EL (cell line): ENCODE measurements at places on chromosomes 3 and 15.

DNA sequence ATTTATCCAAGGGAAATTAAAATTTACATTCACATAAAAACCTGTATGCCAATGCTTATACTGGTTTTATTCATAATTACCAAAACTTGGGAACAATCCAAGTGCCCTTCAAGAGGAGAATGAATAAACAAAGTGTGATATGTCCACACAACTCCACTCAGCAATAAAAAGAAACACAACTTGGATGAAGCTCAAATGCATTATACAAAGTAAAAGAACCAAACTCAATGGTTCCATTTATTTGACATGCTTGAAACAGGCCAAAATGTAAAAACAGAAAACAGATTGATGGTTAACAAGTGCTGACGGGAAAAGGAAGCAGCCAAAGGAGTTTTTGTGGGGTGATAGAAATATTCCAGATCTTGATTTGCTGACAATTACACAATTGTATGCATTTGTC lies 23.5 kb downstream of the OCA2 start:
- no peak for DNase-seq

- no peak for DNase-seq
Measured at GRCh38 chr3:125010393-125010792, 45.4 kb downstream of the HEG1 start.

DNA sequence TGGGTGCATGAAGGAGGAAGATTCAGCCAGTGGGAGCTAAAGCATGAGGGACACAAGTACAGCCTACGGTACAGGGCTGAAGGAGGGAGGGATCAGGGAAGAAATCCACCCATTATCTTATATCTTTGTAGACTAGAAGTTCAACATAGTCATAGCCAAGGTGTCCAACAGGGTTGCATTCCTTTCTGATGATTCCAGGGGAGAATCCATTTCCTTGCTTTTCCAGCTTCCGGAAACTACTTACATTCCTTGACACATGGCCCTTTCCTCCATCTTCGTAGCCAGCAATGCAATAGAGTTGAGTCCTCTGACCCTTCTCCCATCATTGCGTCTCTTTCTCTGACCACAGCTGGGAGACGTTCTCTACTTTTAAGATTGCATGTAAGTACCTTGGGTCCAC lies 471.0 kb upstream of the SEMA6D start:
- no peak for DNase-seq

DNA sequence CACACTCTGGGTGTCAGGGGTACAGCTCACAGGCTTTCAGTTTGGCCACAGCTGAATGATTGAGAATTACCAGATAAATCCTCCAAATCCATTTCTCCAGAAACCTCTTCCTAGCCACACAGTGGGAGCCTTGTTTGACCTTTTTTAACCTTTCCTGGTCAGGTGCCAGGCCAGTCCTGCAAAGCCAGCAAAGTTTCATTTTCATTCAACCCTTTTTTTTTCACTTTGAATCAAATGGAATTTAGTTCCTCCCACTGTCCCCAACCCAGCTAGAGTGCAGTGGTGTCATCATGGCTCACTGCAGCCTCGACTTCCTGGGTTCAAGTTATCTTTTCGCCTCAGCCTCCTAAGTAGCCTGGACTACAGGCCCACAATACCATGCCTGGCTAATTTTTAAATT lies 67.8 kb downstream of the NSUN3 start:
- DNase-seq, result no peak

GRCh38 chr15:40823572-40824343 lies 4.8 kb downstream of the PPP1R14D start:
- no peak for DNase-seq

- peak; percentile 53 for DNase-seq
Measured at GRCh38 chr15:51375966-51376640, 34.6 kb downstream of the GLDN start.

DNA sequence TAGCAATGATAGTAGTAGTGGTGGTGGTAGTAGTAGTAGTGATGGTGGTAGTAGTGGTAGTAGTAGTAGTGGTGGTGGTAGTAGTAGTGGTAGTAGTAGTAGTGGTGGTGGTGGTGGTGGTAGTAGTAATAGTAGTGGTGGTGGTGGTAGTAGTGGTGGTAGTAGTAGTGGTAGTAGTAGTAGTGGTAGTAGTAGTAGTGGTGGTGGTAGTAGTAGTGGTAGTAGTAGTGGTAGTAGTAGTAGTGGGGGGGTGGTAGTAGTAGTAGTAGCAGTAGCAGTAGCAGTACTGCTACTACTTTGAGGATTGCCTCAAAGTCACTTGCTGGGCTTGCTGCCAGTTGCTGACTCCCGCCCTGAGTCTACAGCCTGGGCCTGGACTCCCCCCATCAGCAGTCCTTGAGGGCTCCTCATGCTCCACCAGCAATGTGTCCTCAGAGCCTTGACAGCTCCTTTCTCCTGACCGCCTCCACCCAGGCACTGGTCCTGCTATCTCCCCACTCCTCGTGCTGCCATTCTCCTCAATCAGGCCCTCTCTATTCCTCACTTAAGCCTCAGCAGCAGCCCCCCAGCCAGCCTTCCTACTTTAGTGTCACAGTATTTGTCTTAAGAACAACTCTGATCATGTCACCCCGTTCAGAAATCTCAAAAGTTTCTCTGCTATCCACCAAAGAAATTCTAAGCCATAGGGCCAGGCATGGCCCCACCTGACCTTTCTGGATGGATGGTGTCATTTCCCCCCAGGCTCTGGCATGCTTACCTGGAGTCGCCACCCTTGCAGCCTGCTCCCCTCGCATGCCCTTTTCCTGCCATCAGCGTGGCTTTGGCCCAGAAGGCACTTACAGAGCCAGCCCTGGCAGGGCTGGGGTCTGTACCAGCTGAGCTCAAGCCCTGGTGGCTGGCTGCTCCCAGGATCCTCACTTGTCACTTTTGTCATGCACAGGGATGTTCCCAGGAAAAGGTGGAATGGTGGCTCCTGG lies 45.6 kb downstream of the DLEC1 start:
- DNase-seq, result peak; percentile 60

DNA sequence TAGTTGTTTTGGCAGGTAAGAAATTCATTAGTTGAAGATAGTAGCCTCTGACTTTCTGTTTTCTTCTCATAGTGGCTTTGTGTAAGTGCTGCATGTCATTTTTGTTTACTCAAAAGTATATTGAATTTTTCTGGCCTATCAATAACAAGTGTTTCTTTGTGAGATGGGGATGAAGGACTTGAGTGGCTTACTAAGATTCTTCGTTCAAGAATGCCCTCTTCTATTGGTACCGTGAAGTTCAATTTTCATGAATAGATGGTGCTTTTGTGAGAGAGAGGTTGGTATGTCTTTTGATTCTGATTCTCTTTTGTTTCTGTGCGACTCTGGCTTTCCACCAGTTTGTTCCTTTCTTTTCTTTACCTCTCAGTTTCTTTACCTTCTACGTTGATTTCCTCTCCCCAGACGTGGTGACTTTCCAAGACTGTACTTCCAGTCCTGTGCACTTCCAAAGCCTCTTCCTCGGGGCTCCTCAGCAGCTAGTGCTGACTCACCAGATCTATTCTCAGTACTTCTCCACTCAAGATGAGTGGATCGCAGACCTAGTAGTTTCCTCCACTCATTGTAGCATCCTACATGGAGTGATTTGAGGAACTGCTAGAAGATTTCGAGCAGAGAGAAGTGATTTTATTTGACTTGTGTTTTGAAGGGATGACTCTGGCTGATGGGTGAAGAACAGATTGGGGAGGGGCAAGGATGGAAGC lies 82.0 kb upstream of the EPHB3 start:
- no peak for DNase-seq

DNA sequence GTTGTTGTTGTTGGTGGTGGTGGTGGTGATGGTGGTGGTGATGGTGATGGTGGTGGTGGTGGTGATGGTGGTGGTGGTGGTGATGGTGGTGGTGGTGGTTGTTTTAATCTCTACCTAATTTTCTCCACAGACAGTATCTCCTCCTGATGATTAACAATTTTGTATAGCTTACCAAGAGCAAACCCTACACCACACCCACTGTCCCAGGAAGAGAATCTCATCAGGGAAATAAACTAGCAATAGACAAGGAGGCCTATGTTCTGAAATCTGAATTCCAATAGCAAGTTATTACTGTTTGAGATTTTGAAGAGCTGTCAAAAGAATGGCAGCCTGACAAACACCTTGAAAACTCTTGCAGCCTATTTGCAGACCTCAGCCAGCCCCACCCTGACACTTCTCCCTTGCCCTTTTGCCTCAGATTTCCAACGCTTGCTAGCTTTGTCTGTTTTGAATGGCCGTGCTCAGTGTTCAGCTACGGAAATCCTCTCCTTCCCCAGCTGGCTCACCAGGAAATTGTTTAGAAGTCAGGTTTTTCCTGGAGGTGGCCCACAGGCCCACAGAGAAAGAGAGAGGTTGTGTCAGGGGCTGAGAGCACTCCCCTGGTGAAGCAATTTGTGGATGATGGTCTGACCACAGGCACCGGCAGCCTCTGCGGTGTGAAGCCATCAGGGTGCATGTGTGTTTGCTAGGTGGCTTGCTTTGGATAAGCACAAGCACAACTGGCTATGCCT lies 101.6 kb downstream of the MAGI1 start:
- DNase-seq, result no peak

DNA sequence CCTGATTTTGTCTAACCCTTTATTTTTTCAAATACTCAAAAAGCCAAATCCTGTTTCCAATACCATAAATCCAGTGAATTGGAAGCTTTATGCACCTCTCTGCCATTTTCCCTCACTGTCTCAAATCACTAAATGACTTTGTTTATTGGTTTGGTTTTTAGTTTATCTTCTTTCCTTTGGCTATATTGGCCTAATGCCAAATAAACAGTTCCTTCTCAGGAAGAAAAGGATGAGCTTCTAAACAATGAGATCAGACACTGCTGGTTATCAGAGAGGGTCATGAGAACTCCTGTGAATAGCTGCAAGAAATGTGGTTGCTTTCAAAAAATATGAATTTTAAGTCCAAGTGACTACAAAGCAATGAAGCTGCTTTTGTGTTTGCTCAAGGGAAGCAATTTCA lies 359.9 kb downstream of the MECOM start:
- no peak for DNase-seq

- peak; percentile 91 for DNase-seq
Measured at GRCh38 chr3:46127503-46127902, 80.6 kb downstream of the CCR1 start.

- DNase-seq, result no peak
Measured at GRCh38 chr15:22988811-22989210, 8.6 kb upstream of the CYFIP1 start.

DNA sequence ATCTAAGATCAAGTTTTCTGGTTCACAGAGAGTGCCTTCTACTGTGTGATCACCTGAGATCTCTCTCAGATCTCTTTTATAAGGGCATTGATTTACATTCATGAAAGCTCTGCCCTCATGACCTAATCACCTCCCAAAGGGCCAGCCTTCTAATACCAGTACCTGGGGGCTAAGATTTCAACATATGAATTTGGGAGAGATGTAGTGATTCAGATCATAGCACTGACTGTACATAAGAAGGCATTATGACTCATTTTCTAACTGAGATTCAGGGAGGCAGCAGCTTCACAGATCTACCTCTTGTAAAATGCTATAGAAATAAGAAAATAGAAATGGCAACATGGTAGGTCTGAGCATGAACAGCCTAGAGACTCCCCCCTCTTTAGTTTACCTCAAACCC lies 39.6 kb downstream of the VGLL3 start:
- peak; percentile 74 for DNase-seq

- DNase-seq, result no peak
Measured at GRCh38 chr3:84140631-84141030, 818.2 kb upstream of the CADM2 start.

DNA sequence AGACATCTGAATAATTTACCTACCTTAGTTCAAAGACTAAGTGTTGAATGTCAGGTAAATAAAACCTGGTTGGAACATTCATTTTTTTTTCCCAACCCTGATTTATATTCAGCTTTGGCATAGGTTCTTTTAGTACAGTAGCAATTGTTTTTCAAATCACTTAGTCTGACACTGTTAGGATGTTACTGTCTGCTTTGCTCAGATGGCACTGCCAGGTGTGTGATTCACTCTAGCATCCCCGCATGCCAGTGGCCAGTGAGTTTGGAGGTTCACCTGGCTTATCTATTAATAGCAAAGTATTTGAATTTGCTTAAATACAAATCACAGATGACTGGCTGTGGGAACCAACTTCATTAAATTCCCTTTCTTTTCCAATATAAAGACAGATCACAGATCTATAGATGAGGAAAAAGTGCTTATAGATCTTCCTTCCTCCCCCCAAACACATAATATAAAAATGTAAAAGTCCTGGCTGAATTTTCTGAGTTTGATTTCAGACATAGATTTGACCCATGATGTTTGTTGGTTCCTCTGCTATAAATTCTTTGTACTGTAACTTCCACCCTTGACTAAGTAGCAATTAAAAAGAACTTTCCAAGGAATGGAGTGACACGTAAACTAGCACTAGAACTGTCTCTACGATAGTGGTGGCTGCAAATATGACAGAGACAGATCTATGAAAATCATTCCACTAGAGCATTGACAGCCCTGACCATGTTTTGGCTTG lies 3.9 kb downstream of the THBS1 start:
- DNase-seq, result peak; percentile 28

GRCh38 chr3:158770741-158771350 lies 31.0 kb upstream of the MFSD1 start:
- no peak for DNase-seq

- no peak for DNase-seq
Measured at GRCh38 chr3:59593380-59593779, 543.6 kb upstream of the CFAP20DC start.

DNA sequence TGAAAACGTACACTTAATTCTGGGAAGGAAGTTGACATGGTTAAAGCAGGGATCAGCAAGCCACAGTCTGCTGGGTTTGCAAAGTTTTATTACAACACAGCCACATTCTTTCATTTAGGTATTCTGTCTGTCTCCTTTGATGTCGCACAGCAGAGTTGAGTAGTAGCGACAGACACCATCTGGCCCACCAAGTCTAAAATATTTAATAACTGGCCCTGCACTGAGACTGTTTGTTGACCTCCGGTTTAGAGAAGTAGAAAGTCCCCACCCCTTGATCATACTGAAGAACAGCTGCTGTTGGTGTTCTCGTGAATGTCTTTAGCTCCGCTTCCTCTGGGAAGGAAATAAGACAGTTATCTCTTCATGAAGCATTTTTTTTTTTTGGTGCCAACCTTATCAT lies 66.2 kb downstream of the MCTP2 start:
- DNase-seq, result no peak

- peak; percentile 96 for DNase-seq
Measured at GRCh38 chr3:151037746-151038477, 47.6 kb upstream of the MED12L start.

GRCh38 chr15:84684092-84684491 lies 26.1 kb upstream of the NMB start:
- peak; percentile 45 for DNase-seq

- no peak for DNase-seq
Measured at GRCh38 chr15:36978126-36978525, 122.2 kb downstream of the MEIS2 start.

DNA sequence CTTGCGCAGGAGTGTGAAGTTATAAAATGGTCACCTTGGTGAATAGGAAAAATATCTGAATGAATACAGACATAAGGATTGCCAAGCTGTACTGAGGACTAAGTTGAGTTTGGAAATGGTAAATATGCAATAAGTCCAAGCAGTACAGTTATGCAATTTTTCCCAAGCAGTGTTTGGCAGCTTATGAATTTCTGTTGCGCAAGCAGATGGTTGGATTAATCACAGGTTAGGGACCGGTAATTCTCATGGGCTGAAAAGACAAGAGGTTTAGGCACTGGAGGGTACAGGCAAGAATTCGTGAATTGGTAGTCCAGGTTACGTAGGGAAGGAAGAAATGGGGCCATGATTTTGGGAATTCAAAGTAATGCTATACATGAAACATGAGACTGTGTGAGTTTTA lies 210.3 kb downstream of the RAP2B start:
- DNase-seq, result peak; percentile 30

- no peak for DNase-seq
Measured at GRCh38 chr3:124699686-124700396, 30.4 kb upstream of the UMPS start.
